ENCODE measurements at places on chromosomes 5 and 9.

- DNase-seq: no peak
Observed at GRCh38 chr5:117089001-117089400, 514.4 kb upstream of the SEMA6A start.

DNA sequence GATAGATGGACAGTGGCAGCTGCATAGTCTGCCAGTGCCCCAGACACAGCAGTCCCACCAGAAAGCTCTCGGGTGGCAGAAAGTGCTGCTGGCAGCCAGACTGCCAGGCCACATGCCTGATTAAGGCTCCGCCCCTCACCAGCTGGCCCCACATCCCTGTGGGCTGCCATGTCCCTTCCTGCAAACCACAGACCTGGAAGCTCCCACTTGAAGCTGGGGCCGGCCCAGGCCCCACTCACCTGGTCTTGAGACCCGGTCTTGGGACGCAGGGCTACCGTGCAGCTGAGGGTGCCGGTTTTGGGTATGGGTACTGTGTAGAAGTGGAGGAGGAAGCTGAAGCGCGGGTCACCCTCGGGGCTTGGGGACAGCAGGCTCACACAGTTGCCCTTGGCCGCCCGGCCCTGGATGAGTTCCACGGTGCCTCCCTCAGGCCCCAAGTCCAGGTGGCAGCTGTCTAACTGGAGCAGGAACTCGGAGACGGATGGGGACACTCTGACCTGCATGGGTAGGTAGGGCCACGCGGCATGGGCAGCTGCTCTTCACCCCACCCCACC lies 15.3 kb downstream of the FPGS start:
- DNase-seq: no peak

GRCh38 chr9:7844242-7844641 lies 44.7 kb upstream of the DMAC1 start:
- peak; percentile 4 for DNase-seq

DNA sequence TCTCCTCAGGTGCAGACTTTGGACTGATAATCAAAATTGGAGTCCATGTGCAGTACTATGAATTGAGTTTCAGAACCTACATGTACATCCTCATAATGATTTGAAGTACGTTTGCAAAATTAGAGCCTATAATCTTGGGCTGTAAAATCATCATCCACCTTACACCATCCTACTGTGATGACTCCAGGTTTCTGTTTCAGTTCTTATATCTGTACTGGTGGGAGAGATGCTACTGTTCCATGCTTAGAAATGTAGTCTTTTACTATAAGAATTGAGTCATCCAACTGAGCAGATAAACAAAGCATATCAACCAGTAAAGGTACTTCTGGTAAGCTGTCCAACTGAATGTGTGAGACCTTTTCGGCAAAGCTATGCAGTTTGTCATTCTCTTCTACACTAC lies 586.3 kb upstream of the FAM174A start:
- DNase-seq: no peak

GRCh38 chr9:133737071-133737773 lies 930 bp downstream of the SARDH start:
- DNase-seq: no peak

- DNase-seq: no peak
Observed at GRCh38 chr5:38341056-38341455, 82.7 kb downstream of the EGFLAM start.

DNA sequence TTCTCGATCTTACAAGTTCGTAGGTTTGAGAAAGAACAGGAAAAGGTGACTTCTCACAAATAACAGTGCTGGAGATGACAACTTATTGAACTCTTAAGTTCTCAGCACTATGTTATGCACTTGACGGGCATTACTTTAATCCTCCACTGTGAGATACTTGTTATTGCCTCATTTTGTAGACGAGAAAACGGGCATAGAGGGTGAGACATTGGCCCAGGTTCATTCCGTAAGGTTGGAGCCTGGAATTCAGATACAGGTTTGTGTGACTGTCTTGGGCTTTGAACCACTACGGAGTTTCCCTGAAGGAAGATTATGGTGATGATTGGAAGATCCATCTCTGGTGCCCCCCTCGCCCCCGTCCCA lies 657 bp downstream of the MAT2B start:
- DNase-seq: no peak

DNA sequence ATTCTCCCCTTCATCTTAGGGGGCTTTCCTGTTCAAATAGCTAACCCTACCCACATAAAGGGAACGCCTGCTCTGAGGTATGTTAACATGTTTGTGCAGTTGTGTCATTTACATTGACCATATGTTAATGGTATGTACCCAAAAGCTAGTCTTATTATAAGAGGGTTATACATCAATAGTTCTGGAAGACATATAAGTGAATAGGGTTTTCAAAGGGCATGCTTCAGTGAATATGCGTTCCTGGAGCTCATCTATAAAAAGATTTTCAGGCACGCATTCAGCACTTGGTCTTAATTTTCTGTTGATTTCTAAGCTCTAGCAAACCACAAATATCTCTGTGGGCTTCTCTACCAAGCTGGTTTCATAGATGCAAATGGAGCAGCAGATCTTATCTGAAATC lies 766.1 kb downstream of the IRX1 start:
- DNase-seq: no peak

DNA sequence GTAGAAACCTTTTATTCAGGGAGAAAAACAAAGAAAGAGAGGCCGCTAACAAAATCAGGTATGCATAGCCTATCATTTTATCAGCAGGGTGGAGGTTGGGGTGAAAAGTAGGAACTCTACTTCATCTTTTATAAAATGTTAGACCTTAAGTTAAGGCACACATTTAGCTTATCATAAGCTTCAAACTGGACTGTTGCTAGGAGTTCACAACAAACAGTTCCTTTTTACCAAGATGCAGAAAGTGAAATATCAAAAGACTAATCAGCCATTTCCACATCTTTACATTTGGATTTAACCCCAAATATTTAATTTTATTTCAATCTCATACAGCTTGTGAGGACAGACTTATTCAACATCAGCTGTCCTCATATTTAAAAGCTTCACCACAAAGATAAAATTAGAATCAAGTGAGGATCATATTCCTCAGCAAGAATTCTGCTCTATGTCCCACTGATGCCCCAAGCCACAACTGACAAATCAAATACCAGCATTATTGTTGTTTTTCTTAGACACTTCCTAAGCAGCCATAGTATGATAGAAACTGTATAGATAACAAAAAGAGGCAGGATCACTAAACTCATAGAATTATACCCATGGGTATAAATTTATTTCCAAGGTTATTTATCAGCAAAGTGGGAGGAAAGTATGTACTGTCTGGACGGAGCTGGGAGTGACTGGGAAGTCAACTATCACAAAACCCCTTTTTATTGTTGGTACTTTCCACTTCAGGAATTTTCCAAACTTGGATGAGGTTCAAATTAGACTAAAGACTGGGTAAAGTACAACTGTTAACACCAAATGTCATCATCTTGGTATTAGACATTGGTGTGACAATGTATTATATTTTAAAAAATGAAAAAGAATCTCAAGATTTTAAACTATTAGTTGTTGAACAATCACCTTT lies 29.9 kb upstream of the MYOT start:
- no peak for DNase-seq

DNA sequence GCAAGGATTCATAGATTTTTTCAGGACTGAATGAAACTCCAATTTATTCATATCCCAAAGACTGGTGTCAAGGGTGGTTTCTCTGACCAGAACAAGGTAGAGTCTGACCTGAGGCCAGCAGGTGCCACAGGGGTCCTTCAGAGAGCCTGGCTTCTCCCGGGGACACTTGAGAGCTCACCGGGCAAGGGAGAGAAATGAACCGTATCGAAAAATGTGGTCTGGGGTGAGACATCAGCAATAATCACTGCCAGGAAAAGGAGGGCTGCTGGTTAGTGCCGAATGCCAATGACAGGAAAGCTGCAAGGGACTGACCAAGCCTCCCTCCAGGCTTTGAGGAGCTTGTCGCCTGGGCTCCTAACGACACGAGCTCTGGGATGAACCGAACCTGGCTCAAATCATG lies 142.7 kb downstream of the TTLL11 start:
- DNase-seq: no peak

DNA sequence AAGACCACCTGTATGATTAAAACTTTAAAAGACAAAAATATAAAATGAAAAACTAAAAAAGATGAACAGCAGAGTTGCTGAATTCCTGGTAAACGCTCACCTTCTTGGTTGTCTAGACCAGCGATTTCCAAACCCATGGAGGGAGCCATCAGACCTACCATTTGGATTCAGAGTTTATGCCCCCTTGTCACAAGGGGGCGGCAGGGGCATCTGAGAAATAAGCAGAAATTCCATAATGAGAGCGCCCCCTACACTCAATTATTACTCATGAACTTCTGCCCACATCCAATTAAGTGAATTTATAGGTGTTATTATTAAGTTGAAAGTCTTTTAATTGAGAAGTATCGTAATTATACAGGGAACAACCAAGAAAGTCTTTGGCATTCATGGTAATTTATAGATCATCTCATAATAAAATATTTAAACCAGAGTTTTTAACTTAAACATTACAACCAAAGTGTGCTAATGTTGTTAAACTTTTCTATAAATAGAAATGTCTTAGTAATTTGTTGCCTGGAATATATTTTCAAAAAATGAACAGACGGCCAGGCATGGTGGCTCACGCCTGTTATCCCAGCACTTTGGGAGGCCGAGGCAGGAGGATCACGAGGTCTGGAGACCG lies 35.2 kb upstream of the SPATA31C2 start:
- DNase-seq: peak; percentile 56

GRCh38 chr9:131473891-131474290 lies 28.8 kb upstream of the POMT1 start:
- DNase-seq: no peak

- no peak for DNase-seq
Observed at GRCh38 chr5:67297376-67297775, 100.8 kb upstream of the CD180 start.

- no peak for DNase-seq
Observed at GRCh38 chr9:137674307-137674975, 55.6 kb downstream of the EHMT1 start.

GRCh38 chr5:95448789-95449188 lies 57.6 kb downstream of the FAM81B start:
- no peak for DNase-seq

DNA sequence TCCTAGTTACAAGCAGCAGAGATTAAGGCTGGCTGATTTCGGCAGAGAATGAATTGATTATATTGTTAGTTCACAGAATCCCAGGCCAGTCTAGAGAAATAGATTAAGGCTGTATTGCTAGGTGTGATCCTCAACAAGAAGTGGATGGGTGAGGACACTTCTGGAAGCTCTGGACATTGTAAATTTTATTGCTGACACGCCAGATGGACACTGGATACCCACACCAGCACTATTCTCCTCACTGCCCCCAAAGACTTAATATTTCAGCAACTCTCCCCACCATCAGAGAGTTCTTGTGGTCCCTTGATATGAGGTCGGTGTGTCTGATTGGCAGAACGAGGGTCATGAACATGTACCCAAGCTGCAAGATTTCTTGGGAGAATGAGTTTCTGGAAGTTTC lies 171.6 kb upstream of the EGFLAM start:
- DNase-seq: no peak

- DNase-seq: peak; percentile 75
Observed at GRCh38 chr9:36148311-36149051, 11.9 kb downstream of the GLIPR2 start.

- no peak for DNase-seq
Observed at GRCh38 chr5:67310169-67310568, 113.6 kb upstream of the CD180 start.

DNA sequence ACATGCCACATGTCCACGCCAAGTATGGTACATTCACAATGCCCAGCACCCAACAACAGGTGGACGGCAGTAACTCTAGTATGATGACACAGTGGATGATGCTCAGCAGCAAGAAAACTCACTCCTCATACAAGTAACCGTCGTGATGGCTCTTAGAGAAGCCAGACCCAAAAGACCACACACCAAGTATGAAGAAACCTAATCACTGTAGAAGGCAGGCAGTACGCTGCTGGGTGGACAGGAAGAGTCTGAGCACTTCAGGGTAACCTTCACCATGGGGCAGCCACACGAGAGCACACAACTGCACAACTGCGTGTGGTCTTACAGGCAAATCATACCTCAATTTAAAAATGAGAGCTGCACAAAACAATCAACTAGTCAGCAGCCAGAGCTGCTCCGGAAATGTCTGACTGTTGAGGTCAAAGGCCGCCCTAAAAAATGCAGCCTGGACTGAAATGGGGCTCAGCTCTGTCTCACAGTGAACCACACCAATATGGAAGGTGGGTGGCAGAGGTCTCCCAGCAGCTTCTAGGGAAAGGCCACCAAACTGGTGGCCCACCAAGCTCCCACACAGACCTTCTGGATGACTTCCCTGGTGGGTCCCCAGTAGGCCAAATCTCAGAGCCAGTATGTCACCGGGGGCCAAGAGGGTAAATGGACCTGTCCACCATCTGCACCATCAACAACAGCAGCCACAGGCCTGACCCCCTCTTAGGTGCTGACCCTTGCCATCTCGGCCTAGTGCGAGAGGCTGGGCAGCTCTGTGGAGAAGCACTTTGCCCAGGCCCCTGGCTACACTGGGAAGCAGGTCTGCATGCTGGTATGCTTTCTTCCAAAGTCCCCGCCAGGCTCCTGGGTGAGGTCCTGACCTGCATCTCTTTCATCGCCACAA lies 17.8 kb downstream of the BICD2 start:
- no peak for DNase-seq

GRCh38 chr5:115325296-115325959 lies 29.0 kb upstream of the CCDC112 start:
- DNase-seq: no peak

GRCh38 chr5:1507457-1507856 lies 16.3 kb downstream of the LPCAT1 start:
- DNase-seq: no peak

GRCh38 chr5:93995126-93995621 lies 253.8 kb upstream of the POU5F2 start:
- DNase-seq: no peak

DNA sequence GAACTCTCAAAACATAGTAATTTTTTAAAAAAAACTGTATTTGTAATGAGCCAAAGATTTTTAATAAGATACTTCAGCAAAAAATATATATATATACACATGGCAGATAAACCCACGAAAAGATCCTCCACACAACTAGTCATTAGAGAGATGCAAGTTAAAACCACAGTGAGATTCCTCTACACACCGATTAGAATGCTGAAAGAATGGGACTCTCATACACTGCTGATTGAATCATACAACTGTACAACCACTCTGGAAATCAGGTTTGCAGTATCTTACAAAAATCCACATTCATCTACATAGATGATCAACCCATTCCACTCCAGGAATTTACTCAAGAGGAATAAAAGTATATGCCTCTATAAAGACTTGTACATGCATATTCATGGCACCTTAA lies 43.7 kb downstream of the RASEF start:
- no peak for DNase-seq

DNA sequence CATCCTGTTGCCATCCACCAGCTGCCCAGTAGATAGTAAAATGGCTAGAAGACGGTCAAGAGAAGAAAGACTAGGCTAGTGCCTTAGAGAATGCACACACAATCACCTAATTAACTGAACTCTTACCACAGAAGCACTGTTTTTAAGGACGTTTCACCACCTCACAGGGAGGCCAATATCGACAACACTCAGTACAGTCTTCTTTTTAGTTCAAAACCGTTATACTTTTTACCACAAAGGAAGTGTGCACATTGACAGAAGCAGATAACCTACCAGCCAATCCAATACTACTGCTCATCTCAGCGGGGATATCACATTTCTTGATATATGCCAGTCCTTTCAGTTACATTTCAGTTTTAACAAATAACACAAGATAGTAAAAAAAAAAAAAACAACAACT lies 122.3 kb downstream of the GNAQ start:
- DNase-seq: peak; percentile 54

GRCh38 chr9:105425816-105426433 lies 21.9 kb upstream of the FSD1L start:
- DNase-seq: no peak

GRCh38 chr5:167852515-167852914 lies 438.9 kb upstream of the WWC1 start:
- DNase-seq: no peak

GRCh38 chr5:169095976-169096375 lies 205.0 kb downstream of the SLIT3 start:
- DNase-seq: no peak
